Stimulated activated CD8-positive, alpha-beta memory T cell treated with anti-CD3 and anti-CD28 coated beads, Interleukin-4, amount 100 ng/mL, for 48 hours (primary cell): ENCODE measurements at places on chromosomes 7 and 10.

GRCh38 chr7:75650062-75650461 is 88.7 kb downstream of the HIP1 start:
- DNase-seq, result no peak

GRCh38 chr7:107818622-107819021 is 15.6 kb upstream of the SLC26A3 start:
- DNase-seq, result no peak

DNA sequence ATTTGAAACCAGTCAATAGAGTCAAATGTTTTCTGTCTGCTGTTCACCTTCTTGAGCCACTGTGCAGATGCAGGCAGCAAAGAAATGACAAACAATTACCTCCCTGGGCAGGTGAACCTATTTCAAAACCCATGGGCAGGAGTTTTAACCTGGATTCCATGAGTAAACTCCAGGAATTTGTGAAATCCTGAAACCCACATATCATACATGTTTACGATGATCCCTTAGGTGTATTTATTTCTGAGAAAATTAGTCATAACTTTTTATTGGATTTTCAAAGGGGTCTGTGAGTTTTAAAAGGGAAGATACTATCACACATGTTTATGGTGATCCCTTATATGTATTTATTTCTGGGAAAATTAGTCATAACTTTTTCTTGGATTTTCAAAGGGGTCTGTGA is 59.8 kb downstream of the ARL5B start:
- DNase-seq, result no peak

DNA sequence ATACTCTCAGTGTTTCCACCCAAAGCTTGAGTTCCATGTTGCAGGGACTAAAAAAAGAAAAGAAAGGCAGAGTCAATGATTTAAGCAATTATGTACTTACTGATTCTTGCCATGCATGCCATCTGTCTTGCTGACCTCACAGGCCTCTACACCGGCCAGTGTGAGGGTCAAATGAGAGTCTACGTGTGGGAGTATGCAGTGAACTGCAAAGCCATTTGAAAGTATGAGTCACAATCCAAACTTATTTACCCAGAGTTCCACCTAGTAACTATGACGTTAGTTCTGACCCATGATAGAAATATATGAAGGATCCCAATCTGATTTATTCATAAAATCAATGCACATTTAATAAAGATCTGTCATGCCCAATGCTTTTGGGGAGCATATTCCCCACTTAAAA is 26.5 kb downstream of the PDE1C start:
- no peak for DNase-seq

DNA sequence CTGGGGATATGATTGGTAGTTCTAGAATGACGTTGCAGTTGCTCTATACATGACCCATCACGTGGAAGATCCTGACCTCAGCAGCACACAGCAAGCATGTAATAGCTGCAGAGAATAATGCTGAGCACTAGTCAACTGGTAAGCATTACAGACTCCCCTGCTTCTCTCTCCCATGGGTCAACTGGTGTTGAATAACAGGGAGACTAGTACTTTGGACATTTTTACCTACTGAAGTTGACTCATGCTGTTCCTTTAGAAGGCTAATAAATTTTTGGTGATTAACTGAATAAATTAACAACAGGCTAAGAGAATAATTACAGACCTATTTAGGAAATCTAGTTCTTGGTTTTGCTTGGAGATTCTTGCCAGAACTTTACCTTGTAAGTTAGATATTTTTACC is 234.1 kb downstream of the AUTS2 start:
- DNase-seq, result no peak

- no peak for DNase-seq
Measured at GRCh38 chr7:72538856-72539255, 126.7 kb upstream of the CALN1 start.

GRCh38 chr7:141352955-141353354 is 198.3 kb upstream of the AGK start:
- DNase-seq, result no peak

- DNase-seq, result no peak
Measured at GRCh38 chr7:12851142-12851541, 163.7 kb downstream of the ARL4A start.

DNA sequence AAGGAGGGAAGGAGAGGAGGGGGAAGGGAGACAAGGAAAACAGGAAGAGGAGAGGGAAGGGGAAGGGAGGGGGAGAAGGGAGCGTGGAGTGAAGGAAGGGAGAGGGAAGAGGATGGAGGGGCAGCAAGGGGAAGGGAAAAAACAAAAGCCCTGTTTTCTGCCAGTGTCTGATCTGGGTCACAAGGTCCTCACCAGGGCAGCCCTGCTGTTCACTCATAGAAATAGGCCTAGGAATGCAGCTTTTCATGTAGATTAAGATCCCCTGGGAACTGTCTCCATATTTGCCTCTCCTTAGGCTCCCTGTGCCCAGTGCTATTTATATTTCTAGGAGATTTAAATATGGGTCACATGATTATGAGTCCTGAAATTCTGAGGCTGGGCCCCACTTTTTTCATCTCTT is 790.7 kb downstream of the TNS3 start:
- no peak for DNase-seq

- DNase-seq, result no peak
Measured at GRCh38 chr10:110172155-110172554, 35.2 kb upstream of the MXI1 start.

DNA sequence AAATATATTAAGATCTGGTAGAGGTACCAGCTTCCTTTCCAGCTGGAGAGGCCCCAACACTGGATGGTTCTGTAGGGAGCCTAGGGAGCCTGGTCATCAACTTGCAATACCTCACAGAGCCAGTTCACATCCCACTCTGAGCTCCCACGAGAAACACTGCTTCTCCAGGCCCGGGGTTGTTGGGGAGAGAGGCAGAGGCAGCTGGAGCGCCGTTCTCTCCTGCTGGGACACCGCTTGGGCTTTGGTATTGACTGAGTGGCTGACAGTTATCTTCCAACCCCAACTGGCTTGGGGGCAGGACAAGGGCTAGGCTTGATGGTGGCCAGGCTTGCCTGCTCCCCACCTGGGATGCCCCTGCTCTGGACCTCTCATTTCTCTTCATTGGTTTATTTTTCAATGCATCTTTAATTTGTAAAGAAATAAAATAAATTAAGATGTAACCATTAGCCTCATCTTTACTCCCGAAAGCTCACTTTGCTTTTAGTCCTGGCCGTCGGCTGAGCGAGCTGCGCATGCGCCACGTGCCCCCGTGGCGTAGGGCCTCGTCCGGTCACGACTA is 10.0 kb upstream of the CHCHD1 start:
- DNase-seq, result peak; percentile 87

DNA sequence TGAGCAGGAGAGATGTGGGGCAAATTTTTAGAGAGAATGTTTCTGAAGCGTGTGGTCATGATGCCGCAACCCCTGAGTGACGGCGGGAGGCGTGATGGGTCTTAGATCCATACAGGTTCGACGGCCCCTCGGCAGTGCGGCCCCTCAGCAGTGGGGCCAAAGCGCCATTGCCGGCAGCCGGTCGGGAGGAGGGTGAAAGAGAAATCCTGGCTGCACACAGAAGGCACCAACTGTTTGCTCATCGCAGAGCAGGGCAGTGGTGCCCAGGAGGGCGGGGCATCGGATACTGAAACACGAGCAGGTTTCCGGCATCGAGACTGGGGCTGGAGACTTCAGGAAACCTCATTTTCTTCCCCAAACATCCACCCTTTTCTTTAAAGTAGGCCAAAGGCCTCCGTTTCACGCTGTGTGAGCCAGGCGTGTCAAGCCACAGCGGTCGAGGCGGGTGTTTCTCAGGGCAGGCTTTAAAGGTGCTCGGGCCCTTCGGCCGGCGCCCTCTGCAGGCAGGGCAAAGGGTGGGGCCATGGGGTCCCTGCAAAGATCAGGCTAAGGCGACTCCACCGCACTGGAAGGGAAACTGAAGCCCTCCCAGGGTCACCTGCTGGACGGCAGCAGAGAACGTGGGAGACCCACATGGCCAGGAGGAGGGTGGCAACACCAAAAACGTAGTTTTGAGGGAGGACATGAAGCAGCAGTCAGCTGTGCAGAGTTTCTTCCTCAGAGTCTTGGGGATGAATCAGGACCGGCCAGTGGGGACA is 42.0 kb upstream of the PPP2R2D start:
- no peak for DNase-seq

GRCh38 chr10:104120903-104121484 is 977 bp upstream of the SFR1 start:
- DNase-seq, result peak; percentile 85
